Activated CD4-positive, alpha-beta memory T cell treated with anti-CD3 and anti-CD28 coated beads, Interleukin-2, amount 10 ng/mL, durations not matched to agents 7 days and 5 days (primary cell): ENCODE measurements at places on chromosomes 13 and 19.

- peak; percentile 42 for DNase-seq
These were observed 142.0 kb downstream of the ZNF737 start for GRCh38 chr19:20423381-20424197.

DNA sequence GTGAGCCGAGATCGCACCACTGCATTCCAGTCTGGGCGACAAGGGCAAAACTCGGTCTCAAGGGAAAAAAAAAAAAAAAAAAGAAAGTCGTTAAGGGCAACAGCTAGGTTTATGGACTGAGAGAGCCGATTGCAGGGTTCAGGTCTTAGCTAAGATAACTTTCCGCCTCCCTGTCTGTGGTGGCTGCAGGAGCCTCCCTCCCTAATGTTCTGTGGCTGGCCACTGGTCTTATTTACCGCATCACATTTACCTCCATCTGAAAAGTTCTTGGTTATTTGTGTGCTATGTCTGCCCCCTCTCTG is 722 bp upstream of the CRTC1 start:
- DNase-seq: no peak

GRCh38 chr13:31278869-31279268 is 79.1 kb downstream of the B3GLCT start:
- no peak for DNase-seq

GRCh38 chr19:4051175-4052101 is 15.3 kb downstream of the ZBTB7A start:
- no peak for DNase-seq

- no peak for DNase-seq
These were observed 31.2 kb upstream of the TEX29 start for GRCh38 chr13:111289251-111289650.

- no peak for DNase-seq
These were observed 2.9 kb downstream of the ABCC4 start for GRCh38 chr13:95298169-95298965.

DNA sequence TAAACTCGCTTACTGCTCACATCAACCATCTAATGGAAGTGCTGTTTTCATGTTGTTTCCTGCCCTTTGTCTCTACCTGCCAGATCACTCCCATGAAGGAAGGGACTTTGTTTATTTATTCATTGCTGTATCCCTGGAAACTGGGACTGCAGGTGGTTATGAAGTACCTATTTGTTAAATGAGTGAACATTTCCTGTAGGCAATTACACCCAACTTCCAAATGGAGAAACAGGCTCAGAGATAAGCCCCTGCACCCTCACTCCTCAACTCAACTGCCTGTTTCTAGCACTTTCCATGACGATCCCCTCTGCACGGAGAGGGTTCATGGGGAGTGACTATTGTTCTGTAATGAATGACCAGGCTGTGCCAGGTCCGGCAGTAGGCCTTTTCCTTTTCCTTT is 1.9 kb upstream of the SELENOW start:
- no peak for DNase-seq

GRCh38 chr19:45361608-45362007 is 8.8 kb downstream of the ERCC2 start:
- no peak for DNase-seq

DNA sequence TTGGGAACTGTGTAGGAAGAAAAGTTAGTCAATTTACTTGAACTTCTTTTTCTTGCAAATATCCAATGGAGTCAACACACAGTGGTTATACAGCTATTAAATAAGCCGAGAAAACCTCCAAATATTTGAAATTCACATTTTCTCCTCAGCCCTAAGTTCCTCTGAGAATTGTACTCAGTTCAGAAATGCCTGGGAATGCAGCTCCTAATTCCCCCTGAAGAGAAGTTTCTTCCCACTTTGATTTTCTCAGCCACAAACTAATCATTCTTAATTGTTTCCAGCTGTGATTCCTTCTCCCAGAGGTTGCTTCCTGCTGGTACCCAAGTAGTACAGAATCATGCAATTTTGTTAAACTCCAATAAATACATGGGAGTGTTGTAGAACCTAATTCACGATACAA is 246.1 kb upstream of the MIR17HG start:
- DNase-seq: no peak

DNA sequence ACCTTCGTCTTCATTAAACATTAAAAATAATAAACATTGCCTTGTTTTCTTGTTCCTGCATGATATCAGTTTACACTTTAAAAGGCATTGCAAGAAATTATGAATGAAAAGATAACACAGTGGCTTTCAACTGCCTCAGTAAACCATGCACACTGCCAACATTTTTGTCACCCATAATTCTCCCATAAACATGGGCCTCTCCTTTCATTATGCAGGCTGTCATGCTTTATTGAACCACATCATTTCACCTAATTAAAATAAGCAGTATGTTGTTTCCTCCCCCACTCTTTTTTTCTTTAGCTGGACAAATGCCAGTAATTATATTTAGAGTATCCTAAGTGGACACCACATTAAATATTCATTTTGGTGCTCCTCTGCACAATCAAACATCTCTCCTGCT is 1566.5 kb upstream of the SLC10A2 start:
- no peak for DNase-seq

DNA sequence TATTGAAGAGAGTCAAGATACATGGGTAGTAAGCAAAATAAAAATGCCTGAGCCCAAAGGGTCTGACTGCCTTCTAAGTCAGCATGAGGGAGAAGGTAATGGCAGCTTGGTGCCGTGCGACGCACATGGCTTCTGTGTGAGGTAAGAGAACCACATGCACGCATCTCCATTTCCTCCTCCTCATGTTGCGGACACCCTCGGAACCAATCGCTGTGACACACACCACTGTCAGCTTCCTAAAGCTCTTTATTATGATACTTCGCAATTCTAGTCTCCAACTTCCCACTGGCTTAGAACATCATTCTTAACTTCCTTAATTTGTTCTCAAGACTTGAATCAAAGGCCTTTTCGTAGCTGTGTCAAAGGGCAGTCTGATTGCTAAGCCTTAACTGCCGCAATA is 170.1 kb downstream of the OXGR1 start:
- no peak for DNase-seq

DNA sequence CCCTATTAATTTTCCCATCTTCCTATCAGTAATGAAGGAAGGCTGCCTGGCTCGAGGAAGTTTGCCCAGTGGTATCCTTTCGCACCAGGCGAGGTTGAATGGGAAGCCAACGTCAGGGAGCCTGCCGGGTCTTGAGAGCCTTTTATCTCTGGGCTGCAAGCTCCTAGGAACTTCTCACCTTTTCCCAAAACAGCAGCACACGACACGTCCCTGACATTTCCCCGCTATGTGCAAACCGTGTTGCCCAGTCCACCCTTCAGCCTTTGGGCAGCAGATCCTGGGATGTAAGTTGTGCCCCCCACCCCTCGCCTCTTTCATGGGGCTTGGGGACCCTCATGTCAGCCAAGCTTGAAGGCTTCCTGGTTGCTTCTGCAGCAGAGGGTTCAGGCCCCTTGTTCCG is 179.1 kb downstream of the ZNF536 start:
- DNase-seq: no peak

DNA sequence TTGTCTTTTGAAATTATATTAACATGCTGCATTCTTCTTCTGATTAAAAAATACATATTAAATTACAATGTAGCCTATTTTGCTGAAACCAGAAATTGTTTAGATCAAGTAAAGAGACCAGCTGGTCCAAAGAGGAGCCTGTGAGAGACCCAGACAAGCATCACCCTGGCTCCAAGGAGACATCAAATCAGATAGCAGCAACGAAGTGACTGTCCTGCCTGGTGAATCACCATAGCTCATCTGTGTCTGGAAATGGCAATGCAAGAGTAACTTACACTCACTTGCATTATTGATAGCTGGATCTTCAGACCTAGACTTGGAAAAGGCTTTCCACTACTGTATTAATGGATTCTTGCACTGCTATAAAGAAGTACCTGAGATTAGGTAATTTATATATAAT is 169.1 kb downstream of the KCTD12 start:
- no peak for DNase-seq

DNA sequence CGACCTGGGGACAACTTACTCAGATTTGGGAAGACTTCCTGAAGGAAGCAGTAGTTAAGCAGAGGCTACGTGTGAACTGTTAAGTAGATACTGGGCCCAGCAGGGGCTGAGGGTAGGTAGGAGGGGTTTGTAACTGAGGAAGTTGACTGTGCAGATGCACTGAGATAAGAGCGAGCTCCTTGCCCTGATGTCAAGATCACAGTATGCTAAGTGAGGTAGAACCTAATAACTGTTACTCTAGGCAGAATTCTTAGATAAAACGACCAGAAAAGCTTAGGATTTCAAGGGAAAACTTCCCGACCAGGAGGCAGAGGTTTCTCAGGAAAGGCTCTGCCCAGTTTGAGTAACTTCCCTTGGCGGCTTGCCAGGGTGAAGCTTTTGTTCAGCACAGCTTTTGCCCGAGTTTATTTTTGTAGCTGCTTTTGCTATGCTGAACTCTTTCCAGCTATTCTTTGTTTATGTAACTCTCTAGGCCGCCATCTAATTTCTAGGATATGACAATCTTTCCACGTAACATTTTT is 632.1 kb downstream of the DIAPH3 start:
- no peak for DNase-seq

GRCh38 chr13:24220086-24220703 is 59.7 kb downstream of the SPATA13 start:
- peak; percentile 58 for DNase-seq

GRCh38 chr19:17209126-17210036 is 5.8 kb upstream of the USE1 start:
- DNase-seq: peak; percentile 52

- no peak for DNase-seq
These were observed 816 bp downstream of the SPRED3 start for GRCh38 chr19:38389101-38389925.

DNA sequence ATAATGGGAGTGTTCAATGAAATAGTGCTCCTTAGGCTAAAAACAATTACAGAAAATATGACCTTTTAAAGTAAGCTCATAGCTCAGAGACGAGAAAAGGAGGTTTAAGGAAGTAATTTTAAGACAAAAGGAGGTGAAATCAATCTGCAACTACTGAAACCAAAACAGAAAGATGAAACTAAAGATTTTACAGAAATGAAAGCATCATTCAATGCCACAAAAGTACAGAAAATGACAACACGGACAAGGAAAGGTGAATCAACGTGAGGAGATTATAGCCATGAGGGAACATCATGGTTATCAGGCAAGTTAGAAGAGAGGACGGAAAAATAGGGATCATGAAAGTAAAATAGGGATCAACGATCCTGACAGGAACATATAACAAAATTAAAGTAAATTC is 745.2 kb downstream of the PCDH17 start:
- DNase-seq: no peak

DNA sequence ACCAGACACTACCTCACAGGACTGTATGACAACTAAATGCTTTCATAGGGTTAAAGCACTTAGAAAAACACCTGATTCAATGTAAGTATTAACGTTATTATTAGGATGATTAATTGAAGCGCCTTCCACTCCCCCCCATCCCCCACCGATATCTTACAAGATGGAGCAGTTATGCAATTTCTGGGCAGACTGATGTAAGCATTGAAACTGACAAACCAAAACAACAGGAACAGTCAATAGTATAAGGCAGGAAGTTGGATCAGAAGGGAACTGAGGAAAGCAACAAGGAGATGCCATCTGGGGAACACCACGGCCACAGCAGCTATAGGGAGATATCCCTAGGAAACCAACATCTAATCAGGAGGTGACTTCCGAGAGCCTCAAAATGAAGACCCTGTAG is 3.8 kb downstream of the LCP1 start:
- no peak for DNase-seq

- DNase-seq: no peak
These were observed 14.1 kb upstream of the MYH14 start for GRCh38 chr19:50189331-50189730.

- DNase-seq: no peak
These were observed 13.2 kb downstream of the FREM2 start for GRCh38 chr13:38700051-38700450.

GRCh38 chr13:109110159-109110558 is 480.7 kb downstream of the MYO16 start:
- no peak for DNase-seq

GRCh38 chr13:98026457-98026857 is 73.0 kb downstream of the IPO5 start:
- DNase-seq: no peak
